ENCODE measurements at places on chromosomes 12 and 14.
A peak's percentile ranks its signal among the peaks of the same experiment; 100 is the strongest.

GRCh38 chr12:6550294-6551062 is 5.4 kb downstream of the IFFO1 start:
- no peak for DNase-seq

GRCh38 chr14:102279688-102280348 is 25.1 kb downstream of the MOK start:
- peak; percentile 73 for DNase-seq

DNA sequence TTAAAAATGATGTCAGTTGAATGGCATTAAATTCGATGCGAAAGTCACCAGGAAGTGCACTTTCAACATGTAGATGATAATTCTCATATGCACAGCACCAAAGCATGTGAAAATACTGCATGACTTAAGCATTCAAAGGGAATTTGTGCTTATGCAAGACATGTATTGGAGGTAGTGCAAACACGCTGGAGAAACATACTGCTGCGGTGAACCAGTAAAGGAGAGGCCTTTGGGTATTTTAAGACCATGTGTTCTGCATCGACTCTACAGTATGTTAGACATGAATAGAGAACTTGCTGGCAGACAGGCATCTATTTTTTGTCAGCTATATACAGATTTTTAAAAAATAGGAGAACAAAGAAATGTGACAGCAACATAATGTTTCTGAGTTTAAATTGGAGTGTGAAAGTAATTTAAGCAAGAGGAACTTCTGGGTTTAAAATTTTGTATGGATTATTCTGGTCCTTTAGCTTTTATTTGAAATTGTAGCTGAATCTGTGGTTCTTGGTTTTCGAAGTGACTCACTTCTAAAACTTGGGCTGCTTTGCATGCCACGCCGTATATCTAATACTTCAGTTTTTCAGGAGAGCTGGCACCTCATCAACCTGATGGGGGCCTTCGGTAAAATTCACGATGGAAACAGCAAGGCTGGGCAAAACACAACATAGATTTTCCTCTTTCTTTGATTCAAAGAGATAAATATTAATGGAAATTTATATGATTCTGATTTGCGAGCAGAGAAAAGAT is 408.7 kb downstream of the APAF1 start:
- peak; percentile 4 for DNase-seq

GRCh38 chr12:51225234-51225633 is 7.4 kb upstream of the POU6F1 start:
- no peak for DNase-seq

- DNase-seq: no peak
These were observed 10.9 kb downstream of the CCDC85C start for GRCh38 chr14:99592933-99593753.

DNA sequence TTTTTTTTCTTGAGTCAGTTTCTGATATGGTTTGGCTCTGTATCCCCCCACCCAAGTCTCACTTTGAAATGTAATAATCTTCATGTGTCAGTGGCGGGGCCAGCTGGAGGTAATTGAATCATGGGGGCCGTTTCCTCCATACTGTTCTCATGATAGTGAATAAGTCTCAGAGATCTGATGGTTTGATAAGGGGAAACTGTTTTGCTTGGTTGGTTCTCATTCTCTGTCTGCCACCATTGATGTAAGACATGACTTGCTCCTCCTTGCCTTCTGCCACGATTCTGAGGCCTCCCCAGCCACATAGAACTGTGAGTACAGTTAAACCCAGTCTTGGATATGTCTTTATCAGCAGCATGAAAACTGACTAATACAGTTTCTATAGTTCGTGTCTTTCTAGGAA is 42.9 kb downstream of the WNK1 start:
- DNase-seq: no peak

DNA sequence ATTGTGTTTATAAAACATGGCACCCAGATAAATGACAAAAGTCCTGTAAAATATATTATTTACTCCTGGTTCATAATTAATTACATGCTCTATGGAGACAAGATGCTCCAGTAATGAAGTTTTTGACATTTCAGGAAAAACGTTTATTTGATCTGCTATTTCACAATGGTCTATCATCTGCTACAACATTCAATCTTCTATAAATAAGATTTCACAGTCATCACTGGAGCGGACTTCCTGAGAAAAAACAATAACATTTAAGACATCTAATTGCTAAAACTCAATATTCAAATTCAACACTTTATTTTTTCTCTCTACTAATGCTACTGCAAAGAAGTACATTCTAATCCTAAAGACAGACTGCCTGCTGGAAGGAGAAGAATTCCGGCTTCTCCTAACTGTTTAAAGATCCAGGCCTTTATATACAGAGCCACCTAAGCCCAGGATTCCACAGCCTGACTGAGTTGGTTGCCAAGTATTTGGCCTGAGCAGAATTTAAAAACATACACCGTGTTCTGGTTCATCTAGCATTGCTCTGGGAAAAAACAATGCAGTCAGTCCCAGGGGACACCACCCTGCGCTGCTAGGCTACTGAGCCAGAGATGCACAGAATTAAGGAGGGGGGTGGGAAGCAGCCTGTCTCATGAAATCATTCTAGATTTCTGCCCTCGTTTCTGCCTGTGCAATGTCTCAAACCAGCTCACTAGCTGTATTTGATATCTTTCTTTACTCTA is 58.0 kb downstream of the TMTC1 start:
- peak; percentile 81 for DNase-seq

GRCh38 chr14:97267509-97267908 is 470.3 kb downstream of the VRK1 start:
- peak; percentile 78 for DNase-seq

GRCh38 chr12:112677050-112677765 is 114.3 kb upstream of the RPH3A start:
- DNase-seq: no peak

DNA sequence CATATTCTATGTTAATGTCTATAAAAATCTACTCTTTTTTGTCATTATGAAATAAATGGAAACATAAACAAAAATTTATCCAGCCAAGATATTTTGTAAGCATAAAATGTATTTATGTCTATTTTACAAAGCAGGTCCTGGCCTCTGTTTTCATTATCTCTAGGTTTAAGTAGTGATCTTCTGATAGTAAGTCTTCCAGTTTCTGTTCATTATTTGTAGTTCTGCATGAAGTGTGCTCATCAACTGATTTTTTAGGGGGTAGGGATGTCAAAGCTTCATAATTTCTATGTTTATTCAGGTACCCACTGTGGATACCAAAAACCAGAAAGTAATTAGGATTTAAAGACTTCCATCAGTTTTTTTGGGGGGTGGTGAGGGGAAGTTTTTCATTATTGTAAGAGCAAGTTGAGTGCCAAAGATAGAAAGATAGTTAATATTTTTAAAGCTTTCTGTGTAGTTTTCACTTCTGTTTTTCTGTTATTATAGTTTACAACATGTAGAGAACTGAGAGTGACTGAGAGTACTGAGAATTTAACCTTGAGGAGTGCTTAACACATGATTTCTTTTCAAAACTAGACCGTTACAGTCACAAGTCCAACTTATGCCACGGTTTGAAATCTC is 30.6 kb upstream of the LMO3 start:
- DNase-seq: no peak

DNA sequence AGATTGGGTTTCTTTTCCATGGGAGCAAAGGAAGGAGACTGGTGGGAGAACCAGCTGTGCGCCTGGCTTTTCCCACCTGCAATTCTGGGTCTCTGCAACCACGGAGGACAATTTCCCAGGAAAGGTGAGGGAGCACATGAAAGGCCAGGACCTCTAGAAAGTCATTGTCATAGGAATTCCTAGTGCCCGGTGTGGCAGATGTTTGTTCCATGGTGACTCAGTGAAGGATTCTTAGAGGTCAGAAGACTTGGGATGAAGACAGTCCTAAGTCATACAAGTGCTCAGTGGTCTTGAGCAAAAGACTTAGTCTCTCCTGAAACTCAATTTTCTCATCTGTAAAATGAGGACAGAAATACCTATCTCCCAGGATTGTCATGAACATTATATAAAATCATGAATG is 51.3 kb downstream of the KCNA5 start:
- no peak for DNase-seq

GRCh38 chr14:101132051-101132571 is 228.6 kb upstream of the RTL1 start:
- DNase-seq: no peak

- no peak for DNase-seq
These were observed 175.9 kb downstream of the MON2 start for GRCh38 chr12:62642486-62642885.

GRCh38 chr14:68236582-68237458 is 417.2 kb downstream of the RAD51B start:
- DNase-seq: peak; percentile 42

DNA sequence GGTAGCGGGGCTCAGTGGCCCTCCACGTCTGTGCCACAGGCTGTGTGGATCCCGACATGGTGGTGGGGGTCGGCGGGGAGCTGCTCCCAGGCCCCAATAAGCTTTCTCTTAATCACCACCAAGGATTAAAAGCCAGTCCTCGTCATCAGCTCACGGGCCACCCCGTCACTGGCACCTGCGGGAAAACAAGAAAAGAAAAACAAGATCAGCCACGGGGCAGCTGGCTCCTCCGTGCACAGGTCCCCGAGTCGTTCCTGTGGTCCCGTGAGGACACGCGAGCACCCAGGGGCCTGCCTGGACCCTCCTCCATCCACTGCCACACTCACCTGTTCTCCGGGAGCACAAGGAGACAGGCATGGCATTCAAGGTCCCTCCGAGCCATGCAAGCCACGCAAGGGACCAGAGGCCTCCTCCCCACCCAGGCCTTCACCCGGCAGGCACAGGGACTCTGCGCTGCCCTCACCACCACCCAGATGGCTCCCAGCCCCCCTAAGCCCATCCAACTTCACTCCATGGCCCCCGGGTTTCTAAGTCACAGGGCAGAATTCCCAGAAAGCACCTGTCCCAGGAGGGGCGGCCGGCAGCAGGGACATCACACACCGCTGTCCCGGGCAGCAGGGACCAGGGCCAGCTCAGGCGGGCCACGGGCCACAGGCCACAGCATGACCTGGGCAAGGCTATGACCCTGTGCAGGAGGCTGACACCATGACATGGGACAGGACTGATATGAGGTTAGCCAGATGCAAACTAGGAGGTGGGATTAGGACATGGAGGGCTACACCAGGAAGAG is 72.0 kb downstream of the NCOR2 start:
- no peak for DNase-seq

- DNase-seq: no peak
These were observed 23.7 kb downstream of the SEL1L start for GRCh38 chr14:81509838-81510452.

DNA sequence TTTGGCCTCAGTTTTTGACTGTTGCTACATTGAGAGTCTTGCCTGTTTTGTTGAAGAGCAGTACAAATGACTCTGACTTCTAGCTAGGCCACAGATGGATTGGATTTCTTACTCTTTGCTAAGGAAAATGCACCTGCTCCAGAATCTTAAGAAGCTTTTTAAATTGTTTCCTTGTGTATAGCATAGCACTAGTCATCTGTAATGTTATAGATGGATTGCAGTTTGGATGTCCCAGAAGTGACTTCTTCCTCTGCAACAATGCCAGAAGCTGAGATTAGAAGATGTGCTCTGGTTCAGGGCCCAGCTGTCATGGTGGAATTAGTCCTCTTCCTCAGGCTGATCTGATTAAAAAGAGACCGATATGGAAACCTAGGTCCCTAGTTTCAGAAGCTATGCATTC is 67.9 kb downstream of the DAAM1 start:
- DNase-seq: no peak

DNA sequence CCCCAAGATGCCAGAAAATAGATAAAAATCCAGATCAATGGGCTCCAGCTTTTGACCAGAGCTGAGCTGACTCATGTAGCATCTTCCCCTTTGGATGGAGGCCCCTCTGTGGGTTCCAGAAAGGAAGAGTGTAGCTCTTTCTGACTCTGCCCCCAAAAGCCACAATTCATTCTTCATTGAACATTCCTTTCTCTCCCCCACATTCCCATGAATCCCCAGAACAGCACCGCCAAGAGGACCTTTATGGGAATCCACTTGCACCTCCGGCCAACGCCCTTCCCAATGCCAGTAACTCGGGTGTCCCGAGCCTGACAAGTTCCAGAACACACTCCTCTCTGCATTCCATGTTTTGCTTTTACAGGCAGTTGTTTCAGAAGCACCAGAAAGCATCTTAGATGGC is 210.6 kb upstream of the DIO3 start:
- no peak for DNase-seq

DNA sequence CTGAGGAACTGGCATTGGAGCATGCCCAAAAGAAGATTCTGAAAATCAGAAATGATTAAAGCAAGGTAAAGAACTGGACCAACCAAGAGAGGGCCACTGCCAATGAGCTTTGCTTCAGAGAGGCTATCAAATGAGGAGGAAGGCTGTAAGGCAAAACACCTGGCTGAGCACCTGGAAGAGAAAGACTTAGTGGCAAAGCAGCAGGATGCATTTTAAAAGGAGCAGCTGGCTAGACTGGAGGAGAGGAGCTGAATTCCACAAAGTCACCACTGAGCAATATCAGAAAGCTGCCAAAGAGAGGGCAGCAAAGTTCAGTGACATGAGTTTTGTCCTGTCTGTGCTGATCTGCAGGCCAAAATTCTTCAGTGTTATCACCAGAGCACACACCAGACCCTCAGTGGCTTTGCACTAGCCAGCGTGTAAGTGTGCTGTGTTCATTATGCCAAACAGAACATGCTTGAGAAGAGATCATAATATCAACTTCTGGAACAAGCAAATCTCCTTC is 338.7 kb downstream of the TRHDE start:
- DNase-seq: no peak

GRCh38 chr12:14238221-14238792 is 127.2 kb upstream of the ATF7IP start:
- DNase-seq: no peak

GRCh38 chr12:84973026-84973425 is 60.4 kb upstream of the SLC6A15 start:
- DNase-seq: no peak

GRCh38 chr12:26473291-26473690 is 277.9 kb downstream of the SSPN start:
- DNase-seq: no peak

GRCh38 chr12:80813820-80814219 is 97.1 kb downstream of the MYF5 start:
- no peak for DNase-seq

- DNase-seq: no peak
These were observed 1377.5 kb upstream of the FLRT2 start for GRCh38 chr14:84152452-84152851.

- no peak for DNase-seq
These were observed 54.1 kb upstream of the PLBD1 start for GRCh38 chr12:14621826-14622225.

- DNase-seq: no peak
These were observed 583.5 kb upstream of the NOVA1 start for GRCh38 chr14:27181333-27181732.

DNA sequence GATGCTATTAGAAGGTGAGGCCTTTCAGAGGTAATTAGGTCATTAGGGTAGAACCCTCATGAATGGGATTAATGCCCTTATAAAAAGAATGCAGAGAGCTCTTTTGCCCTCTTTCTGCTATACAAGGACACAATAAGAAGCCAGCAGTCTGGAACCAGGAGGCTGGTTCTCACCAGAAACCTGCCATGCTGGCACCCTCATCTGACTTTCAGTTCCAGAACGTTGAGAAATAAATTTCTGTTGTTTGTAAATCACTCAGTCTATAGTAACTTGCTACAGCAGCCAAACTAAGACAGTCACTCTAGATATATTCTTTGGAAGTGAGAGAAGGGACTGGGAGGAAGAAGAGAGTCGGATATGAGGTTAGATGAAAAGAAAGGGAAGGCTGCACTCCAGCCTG is 125.0 kb upstream of the MYF6 start:
- no peak for DNase-seq

Measured in fibroblast of lung (primary cell).